ENCODE measurements at places on chromosomes 1 and 21. TPM values are rescaled to one million over a fixed set of nuclear protein-coding genes. Genes with fewer than 3 reads are reported as not detected.

The CASZ1 gene
- 48.0 TPM for total RNA-seq

The S100A1 gene
- total RNA-seq, result not detected

The TFF2 gene
- total RNA-seq, result not detected

The ZNF683 gene
- 10.9 TPM for total RNA-seq

The TRIM45 gene
- total RNA-seq, result 0.08 TPM

The VSIG8 gene
- total RNA-seq, result not detected

The PTPRU gene
- total RNA-seq, result 0.25 TPM

All from CD8-positive, alpha-beta T cell (primary cell).